ENCODE measurements at places on chromosomes 5 and 9.

DNA sequence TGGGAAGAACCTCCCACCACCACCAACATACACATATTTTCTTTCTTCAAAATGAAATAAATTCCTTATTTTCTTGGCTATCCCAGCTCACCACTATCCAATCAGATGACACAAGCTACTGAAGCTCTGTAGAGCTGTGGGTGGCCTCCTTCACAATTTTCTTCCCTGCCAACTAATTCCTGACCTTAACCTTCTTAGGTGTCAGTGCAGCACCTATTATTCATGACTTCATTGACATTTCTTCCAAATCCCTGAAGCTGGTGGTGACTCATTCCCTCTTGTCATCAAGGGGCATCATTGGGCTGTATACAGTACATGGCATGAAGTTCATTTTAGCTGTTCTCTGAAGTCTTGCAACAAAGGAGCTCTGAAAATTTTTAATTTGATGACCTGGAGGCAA is 42.0 kb upstream of the ADRA1B start:
- no peak for DNase-seq

DNA sequence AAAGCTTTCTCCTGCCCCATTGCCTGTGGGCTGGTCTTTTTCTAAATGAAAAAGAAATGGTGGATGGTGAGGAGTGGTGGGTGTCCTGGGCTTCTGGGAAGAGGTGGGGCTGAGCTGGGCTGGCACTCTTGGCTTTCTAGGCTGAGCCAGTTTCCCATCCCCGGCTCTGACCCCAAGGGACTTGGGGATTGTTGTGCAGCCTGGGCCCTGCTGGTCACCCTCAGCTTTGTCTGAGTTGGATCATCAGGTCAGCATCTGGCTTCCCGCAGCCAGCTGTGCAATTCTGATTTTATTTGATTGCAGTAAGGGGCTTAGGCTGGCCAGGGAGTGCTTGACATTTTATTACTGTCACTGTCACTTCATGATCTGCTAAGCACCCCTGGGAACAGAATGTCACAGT is 25.3 kb downstream of the GLRA1 start:
- no peak for DNase-seq

DNA sequence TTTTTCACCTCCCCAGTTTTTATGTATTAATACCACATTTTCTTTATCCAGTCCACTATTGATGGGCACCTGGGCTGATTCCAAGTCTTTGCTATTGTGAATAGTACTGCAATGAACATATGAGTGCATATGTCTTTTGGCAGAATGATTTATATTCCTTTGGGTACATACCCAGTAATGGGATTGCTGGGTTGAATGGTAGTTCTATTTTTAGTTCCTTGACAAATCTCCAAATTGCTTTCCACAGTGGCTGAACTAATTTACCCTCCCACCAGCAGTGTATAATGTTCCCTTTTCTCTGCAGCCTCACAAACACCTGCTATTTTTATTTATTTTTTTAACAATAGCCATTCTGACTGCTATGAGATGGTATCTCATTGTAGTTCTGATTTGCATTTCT is 340.2 kb downstream of the ADAMTS6 start:
- no peak for DNase-seq

DNA sequence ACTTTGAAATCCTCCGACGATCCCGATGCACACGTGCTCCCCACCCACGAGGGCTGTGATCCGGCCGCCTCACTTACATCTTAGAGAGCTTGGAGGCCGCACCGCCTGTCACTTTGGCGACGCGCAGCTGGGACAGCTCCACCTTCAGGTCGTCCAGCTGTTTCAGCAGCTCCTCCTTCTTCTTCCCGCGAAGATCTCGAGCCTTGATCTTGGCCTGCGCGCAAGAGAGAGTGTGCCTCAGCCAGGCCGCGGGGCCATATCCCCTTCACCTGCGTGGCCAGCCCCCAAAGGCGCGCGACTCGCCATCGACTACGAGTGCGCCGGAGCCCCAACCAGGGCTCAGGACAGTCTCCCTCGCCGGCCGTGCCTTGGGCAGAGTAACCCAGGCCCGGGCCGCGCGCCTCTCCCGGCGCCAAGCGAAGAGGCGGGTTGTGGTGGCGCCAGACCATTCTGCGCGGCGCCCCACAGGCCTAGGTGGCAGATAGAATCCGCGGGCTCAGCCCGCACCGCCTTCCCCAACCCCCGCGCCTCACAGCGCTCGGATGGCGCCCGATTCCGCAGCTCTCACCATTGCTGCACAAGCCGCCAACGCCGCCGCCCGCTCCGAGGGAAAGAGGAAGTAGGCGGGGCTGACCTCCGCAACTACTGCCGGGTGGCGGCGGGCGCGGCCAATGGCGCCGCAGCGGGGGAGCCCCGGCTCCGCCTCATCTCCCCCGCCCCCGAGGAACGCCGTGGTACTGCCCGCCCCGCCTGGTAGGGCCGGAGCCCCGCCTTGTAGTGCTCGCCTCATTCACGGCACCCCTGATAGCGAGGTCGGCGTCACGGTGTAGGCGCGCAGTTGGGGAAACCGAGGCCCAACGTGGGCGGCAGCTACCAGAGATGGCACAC is at the start of the genes ARPC5L and RPL35:
ARPC5L (plus strand) TSS at position 789 of the 888 bp plus-strand sequence. CDS start 7,161 bp downstream, outside the sequence.
RPL35 (minus strand) TSS at position 616 of the 888 bp plus-strand sequence; CDS start at position 571, 45 bp downstream.
- peak; percentile 98 for DNase-seq

- DNase-seq = no peak
Measured at GRCh38 chr5:135990528-135991255, 35.9 kb upstream of the LECT2 start.

DNA sequence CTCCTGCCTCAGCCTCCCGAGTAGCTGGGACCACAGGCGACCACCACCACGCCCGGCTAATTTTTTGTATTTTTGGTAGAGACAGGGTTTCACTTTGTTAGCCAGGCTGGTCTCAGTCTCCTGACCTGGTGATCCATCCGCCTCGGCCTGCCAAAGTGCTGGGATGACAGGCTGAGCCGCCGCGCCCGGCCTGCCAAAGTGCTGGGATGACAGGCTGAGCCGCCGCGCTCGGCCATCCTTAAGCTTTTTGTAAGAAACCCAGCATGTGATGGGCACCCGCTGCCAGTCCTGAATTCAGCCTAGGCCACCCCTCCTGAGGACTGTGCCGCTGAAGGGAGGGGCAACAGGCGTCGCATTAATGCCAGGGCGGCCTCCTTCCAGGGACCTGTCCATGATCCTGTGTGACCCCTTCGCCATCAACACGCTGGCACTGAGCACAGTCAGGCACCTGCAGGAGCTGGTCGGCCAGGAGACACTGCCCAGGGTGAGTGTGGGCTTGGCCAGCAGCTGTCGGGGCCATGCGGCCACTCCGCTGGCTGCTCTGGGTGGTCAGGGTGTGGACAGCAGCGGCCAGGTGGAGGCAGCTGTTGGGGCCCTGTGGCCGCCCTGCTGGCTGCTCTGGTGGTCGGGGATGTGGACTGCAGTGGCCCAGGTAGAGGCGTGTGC is 10.5 kb downstream of the NELFB start:
- DNase-seq = no peak

GRCh38 chr9:86944796-86945727 is 2.2 kb downstream of the GAS1 start:
- DNase-seq = no peak

DNA sequence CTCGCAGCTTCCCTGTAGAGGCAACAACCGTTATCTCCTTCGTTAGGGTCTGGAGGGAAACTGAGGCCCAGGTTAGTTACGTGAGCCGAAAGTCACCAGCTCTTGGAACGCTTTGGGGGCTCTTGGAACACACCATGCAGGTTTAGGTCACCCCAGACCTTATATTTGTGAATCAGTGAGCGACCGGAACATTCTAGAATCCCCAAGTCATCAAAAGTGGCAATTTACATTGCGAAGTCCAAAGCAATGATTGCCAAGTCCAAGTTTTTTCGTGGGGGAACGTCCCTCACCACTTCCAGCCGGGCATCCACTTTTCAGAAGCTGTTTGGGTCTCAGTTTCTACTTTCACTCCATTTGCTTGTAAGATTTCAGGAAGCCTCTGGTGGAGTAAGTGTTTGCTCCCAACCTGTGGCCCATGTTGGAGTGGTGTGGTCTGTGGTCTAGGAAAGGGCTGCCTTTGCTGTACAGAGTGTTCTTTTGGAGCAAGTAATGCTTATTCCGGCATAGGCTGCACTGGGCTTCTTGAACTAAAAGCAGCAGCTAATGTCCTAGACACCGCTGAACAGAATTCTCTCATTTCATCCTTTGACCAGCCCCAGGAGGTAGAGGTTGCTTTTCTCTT is 32.8 kb upstream of the SPRY4 start:
- no peak for DNase-seq

DNA sequence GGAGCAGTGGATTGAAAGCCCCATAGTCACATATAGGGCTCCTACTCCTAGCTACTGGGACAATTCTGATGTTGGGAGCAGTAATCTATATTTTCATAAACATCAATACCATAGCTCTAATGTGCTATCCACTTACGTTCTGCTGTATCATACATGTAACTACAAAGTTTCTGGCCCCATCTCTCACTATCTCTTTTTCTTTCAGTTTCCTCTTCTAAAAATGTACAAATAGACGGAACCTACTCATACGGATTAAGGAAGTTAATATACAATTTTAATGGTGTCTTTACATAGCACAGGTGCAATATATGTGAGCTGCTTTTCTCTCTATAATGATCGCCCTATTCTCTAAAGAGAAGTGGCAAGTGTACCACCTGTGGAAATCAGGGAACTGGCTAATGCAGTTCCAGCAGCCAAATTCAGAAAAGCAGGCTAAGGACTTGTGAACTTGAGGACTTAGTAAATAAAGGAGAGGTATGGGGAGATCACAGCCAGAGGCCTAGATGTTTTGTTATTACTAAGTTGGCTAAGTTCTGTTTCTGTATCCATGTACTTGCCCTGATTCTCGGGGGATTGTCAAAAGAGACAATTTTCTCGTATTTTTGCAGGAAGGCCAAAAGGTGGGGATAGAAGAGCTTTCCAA is 1021.9 kb downstream of the CDH12 start:
- DNase-seq = no peak

- no peak for DNase-seq
Measured at GRCh38 chr5:107990881-107991810, 320.4 kb upstream of the EFNA5 start.

DNA sequence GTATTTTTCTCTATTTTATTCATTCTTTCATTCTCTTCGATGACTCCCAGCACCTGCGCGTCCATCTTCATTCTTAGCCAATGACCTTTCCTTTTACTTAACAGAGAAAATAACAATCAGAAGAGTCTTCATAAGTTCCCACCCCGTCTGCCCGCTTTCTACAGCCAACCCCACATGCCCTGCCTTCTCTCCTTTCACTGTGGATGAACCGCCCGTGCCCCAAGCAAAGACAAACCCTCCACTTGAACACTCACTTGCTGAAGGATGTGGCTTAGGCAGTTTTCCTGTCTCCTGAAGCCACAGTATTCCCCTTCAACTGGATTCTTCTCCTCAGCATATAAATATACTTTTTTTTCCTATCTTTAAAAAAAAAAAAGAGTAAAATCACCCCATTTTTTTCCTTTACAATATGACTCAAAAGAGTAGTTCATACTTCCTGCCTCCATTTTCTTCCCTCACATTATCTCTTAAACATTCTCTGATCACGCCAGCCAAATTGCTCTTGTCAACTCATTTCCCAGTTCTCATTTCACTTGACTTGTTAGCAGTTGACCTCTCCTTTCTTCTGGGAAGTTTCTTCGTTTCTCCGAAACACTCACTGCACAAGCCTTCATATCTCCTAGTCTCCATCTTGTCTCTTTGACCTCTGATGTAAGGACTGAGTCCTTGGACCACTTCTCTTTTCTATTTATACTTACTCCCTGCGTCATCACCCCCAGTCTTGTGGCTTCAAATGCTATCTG is 11.1 kb downstream of the NIPSNAP3B start:
- no peak for DNase-seq

GRCh38 chr9:116190637-116191396 is 37.2 kb downstream of the PAPPA start:
- no peak for DNase-seq

DNA sequence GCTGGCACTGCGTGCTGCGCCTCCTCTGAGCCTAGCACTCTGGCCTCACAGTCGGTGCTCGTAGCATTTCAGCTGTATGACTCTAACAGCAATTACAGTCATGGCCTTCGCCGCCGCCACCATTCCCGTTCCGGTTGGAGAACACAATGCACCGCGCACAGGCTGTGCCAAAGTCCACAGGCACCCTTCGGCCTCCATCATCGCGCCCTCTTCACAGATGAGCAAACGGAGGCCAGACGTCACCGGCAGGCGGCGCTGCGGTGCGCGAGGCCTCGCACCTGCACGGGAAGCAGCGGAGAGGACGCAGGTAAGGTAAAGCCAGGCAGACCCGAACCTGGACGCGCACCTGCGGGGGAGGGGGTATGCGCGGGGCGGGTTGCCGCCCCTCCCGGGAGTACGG is 128.9 kb downstream of the BARX1 start:
- no peak for DNase-seq

GRCh38 chr5:35887321-35888100 is 30.8 kb downstream of the IL7R start:
- DNase-seq = no peak

GRCh38 chr9:135591506-135592330 is 30.2 kb downstream of the PAEP start:
- no peak for DNase-seq

GRCh38 chr5:123875561-123876275 is 363.7 kb downstream of the CSNK1G3 start:
- DNase-seq = no peak

All from D721Med (cell line).